ENCODE measurements at places on chromosomes 3 and 15.

DNA sequence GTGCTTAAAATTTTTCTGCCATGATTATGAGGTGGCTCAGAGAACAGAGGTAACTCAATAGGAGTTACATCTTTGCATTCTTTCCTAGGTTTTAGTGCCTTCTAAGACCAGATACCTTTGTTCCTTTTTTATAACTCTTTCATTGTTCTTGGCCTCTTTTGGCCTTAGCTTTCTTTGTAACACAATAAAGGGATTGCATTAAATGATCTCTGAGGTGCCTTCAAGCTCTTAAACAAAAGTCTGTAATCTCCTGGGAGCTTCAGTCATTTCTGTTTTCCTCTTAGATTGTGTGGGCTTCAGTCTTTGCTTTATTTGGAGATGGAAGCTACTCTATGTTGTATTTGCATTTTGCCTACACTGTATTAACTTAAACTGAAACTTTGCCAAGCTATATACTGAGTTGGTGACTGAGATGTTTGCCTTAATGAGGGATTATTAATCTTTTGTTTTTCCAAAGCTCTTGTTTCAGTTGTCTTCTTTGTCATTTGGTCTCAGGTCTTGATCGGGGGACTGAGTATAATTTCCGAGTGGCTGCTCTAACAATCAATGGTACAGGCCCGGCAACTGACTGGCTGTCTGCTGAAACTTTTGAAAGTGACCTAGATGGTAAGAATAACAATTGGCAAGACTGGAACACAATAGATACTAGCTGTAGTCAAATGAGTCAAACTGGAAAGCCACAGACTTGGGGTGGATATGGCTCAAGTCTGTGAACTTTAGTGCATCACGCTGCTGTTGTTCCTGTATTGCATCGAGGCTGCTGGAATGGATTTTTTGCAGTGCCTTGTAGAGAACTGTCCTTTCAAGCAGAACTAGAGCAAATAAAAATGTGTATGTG, 110.3 kb downstream of the HCN4 start:
- DNase-seq: no peak

GRCh38 chr15:99999282-100000070, 266.2 kb upstream of the LYSMD4 start:
- no peak for DNase-seq

DNA sequence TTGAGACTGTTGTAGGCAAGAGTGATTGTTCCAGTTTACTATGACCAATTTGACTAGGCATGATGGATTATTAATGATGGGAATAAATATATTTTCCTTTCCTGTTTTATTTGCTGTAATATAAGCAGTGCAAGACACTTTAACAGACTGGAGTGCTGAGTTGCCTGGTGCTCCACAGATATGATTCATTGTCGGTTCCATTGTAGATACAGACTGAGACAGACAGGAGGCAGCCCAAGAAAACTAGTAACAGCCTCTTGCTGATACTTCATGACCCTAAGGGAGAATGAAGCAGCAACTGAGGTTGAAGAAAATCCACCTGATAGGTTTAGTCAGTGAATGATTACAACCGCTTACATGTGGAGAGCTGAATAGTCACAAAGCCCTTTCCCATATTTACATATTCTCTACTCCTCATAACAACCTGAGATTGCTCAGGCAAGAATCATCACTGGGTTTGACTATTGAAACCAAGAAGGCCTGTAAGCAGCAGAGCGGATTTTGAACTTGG, 235.1 kb upstream of the TPRG1 start:
- DNase-seq: no peak

DNA sequence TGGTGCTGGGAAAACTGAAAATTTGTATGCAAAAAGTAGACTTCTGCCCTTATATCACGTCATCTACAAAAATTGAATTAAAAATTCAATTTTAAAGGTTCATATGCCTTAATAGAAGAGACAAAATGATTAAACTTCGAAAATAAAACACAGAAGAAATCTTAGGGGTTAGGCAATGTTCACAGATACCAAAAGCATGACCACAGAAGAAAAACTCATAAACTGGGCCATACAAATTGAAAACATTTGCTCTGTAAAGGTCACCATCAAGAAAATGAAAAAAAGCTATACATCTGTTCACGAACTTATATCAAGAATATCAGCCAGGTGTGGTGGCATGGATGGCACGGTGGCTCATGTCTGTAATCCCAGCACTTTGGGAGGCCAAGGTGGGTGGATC, 245.1 kb downstream of the PCCB start:
- no peak for DNase-seq

- no peak for DNase-seq
Observed at GRCh38 chr3:184884359-184885017, 72.5 kb downstream of the VPS8 start.

DNA sequence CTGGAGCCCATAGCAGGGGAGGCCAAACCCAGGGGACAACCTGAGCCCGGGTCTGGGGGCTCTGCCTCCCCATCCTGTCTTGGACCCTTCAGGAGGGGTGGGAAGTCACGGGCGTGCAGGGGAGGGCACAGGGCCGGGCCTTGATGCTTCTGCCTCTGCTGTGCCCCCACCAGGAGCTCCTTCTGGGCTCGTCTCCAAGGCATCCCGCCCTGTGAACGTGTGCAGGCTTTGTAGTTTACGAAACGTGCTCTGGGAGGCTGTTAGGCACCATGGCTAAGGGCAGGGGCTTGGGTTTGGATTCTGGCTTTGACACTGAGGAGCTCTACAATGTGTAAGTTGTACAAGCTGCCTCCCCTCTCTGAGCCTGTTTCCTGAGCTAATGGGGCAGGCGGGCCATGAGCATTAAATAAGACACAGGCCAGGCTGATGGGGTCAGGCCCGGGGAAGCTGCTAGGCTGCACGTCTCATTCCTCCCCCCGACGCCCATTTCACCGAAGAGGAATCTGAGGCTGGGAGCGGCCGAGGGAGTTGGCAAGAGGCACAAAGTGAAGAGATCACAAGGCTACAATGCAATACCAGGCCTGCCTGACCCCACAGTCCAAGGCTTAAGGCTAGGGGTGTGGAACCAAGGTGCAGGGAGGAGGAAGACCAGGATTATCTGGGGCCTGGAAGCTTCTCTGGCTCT, 19.6 kb downstream of the PLXND1 start:
- DNase-seq: no peak

GRCh38 chr15:89495638-89496145, 691 bp downstream of the RHCG start:
- no peak for DNase-seq

DNA sequence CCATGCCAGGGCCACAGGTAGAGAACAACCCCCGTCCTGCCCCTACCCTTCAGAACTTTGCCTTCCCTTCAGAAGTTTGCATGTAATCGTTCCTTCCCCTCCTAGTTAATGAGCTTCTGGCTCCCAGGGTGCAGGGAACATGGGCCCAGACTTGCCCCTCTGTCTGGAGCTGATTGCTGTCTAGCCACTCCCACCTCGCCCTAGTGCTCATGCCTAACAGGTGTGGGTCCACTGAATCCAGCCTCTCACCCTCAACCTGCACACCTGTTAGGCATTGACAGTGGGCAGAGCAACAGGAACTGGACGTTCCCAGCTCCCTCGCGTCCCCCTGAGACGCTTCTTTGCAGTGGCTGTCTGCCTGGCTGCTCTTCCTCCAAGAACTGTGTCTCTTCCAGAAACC, 40.3 kb downstream of the WNT5A start:
- DNase-seq: no peak

DNA sequence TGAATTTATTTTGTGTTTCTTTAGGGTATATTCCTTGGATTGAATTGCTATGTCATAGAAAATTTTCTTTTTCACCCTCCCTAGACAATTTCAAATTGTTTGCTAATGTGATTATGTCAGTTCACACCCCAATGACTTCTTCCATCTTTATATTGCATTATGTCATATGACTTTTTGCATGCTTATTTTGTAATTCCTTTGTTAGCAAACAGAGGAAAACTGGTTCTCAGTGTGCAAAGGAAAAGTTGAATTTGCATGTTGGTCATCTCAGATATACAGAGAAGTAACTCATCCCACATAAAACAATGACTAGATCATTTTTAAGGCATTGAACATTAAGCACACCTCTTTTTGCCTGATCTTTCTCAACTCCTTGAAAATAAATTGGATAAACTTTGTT, 3.3 kb upstream of the RNF13 start:
- no peak for DNase-seq

DNA sequence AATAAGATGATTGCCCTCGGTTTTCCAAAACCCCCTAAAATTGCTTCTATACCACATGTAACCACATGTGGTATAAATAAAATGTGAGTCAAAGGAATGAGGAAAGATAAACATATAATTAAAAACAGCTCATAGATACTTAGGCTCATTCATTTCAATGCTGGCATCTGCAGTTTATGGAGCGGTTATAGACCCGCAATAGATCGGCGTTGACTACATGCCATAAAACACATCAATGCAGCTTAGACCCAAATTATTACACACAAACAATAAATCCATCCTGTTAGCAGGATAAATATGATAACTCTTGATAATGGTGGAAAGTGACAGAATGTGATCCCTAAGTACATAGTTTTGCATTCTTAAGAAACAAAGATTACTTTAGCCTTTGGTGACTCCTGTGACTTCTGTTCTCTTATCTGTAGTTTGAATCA, 143.7 kb downstream of the NR2F2 start:
- DNase-seq: no peak

- no peak for DNase-seq
Observed at GRCh38 chr3:112671930-112672715, 31.2 kb upstream of the CCDC80 start.

- no peak for DNase-seq
Observed at GRCh38 chr15:72760590-72761260, 22.8 kb downstream of the ADPGK start.

- no peak for DNase-seq
Observed at GRCh38 chr3:20111836-20112235, 71.6 kb downstream of the KAT2B start.

GRCh38 chr15:89593018-89593417, 17.7 kb downstream of the TICRR start:
- DNase-seq: no peak

- no peak for DNase-seq
Observed at GRCh38 chr3:30643763-30644462, 37.5 kb downstream of the TGFBR2 start.

- no peak for DNase-seq
Observed at GRCh38 chr15:66505430-66505811, 295 bp downstream of the ZWILCH start.

GRCh38 chr3:111285694-111286093, 214.1 kb downstream of the NECTIN3 start:
- DNase-seq: no peak

DNA sequence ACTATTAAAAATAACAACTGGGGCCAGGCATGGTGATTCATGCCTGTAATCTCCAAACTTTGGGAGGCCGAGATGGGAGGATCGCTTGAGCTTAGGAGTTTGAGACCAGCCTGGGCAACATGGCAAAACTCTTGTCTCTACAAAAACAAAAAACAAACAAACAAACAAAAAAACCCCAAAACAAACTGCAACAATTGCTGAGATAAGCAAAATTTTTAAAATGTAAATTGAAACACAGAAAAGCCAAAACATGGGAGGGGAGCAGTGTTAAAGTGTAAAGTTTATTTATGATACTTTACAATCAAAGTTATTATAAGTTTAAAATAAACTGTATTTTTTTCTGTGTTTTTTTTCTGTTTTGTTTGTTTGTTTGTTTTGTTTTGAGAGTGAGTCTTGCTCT, 207.7 kb downstream of the PCCB start:
- DNase-seq: no peak

GRCh38 chr3:165193366-165194254, 2.6 kb downstream of the SLITRK3 start:
- DNase-seq: no peak

- DNase-seq: no peak
Observed at GRCh38 chr3:149536429-149536828, 61.9 kb downstream of the TM4SF4 start.
